ENCODE measurements at places on chromosomes 7 and 10. TPM values are rescaled to one million over a fixed set of nuclear protein-coding genes. Genes with fewer than 3 reads are reported as not detected.

- no peak for DNase-seq
Measured at GRCh38 chr7:28076423-28077200, 104.0 kb downstream of the JAZF1 start.

DNA sequence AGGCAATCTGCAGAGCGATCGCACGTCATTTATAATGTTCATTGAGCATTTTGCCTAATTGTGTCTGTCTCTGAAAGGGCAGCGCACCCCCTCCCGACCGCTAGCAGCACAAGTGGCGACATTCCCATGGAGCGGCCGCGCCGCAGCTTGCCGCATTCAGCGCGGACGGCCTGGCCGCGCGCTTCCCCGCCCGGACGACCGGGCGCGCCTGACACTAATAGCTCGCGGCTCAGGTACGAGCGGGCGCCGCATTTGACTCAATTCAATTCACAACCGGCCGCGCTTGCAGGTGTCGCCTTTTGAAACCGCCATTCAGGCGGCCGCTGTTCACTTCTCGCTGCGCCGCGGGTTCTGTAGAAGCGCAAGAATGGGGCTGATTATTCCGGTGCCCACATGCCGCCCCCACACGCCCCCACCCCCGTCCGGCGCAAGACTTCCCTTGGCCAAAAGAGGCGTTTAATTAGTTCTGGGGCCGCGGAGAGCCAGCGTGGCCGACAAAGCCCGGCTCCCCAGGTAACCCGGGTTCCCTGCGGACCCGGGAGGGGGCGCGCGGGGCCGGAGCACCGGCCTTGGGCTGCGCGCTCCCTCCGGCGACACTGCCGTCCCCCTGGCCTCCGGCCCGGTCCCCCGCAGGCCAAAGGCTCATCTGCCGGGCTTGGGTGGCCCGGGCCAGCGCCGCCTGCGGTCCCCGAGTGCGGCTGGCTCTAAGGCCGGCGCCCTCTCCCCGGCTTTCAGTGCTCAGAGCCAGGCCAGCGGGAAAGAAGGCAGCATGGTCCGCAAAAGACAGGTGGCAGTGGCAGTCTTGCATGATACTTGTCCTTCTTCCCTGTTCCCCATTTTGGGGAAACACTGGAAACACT is 18.7 kb upstream of the PTF1A start:
- peak; percentile 17 for DNase-seq

The ZNF503 gene
- total RNA-seq, result 0.87 TPM

GRCh38 chr7:118183428-118183785 is 557 bp upstream of the LSM8 start:
- peak; percentile 14 for DNase-seq

The MYH16 gene
- 0.22 TPM for total RNA-seq

- no peak for DNase-seq
Measured at GRCh38 chr7:91164506-91164905, 99.7 kb upstream of the FZD1 start.

The KIF11 gene
- total RNA-seq, result 10.5 TPM

DNA sequence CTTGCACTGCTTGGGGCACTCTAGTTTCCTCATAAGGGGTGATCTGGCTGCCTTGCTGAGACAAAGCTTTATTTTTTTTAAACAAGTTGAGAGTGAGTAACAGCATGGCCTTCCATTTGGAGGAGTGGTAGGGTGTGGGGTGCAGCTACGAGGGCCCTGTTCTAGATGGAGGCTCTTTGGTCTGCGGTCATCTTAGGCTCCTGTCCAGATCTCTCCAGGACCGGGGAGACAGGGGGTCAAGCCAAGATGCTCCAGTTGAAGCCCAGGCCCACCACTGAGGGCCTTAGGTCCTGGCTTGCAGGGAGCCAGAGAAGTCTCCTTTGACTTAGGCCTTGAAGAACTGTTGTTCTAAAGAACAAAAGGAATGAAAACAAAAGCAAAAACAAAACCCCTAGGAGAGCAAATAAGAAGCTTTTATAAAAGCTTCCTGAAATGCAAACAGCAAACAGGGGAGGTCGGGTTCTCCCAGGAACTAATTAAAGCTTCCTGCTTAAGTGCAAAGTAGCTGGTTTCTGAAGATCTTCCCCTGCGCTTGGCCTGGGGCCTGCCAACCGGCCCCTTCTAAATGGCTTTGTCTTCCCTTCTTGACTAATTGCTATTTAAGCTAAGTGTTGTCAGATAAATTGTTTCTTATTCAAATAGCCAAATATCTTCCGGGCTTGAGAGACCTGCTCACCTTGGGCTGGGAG is 259.2 kb downstream of the GLRX3 start:
- DNase-seq, result no peak

- no peak for DNase-seq
Measured at GRCh38 chr10:49131507-49132361, 2.1 kb downstream of the FAM170B start.

- no peak for DNase-seq
Measured at GRCh38 chr10:29878492-29878891, 180.9 kb downstream of the JCAD start.

DNA sequence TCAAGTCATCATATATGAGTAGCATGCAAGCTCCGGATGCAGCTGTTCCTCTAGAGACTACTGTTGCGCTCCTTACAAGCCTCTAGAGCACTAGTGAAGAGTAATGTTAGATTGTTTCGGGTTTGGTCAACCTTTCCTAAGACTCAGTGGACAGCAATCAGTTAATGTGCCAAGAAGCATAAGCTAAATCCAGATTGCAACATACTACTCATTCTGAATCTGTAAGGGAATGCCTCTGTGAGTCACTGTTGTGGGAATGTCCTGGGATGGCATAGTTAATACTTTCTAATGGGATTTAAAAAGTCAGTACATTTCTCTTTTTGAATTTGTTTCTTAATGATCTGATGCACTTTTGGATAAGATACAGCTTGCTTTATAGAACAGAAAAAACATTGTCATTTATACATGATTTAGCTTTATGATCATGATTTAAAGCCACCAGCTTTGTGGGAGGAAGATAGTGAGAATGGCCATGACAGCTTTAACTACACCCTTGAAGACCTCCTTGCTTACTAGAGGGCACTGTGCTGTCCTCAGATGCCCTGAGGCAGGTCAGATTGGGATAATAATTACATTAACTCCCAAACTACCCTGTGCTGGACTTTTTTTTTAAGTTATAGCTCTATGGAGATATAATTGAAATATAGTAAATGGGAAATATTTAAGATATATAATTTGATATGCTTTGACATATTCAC is 138.4 kb downstream of the SDK1 start:
- DNase-seq, result peak; percentile 84

- no peak for DNase-seq
Measured at GRCh38 chr7:13949445-13949844, 40.0 kb downstream of the ETV1 start.

The TAS2R60 gene
- total RNA-seq, result not detected

GRCh38 chr7:70416986-70417655 is 714.8 kb upstream of the GALNT17 start:
- DNase-seq, result no peak

The CPA2 gene
- total RNA-seq, result not detected

The SCIN gene
- not detected for total RNA-seq

- no peak for DNase-seq
Measured at GRCh38 chr10:58951746-58952145, 224.7 kb upstream of the PHYHIPL start.

DNA sequence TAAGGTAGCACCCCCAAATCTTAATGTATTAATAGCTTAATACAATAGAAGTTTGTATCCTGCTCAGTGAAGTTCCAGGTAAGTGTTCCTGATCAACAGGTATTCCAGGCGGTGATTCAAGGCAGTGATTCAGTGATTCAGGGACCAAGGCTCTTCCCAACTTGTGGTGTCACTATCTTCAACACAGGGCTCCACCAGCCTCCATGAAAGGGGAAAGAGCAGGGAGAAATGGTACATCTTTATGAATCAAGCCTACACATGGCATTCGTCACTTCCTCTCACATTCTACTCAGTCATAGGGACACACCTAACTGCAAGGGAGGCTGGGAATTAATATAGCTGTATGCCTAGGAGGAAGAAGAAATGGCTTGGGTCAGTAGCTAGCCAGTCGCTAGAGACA is 5.1 kb downstream of the GOLGA7B start:
- DNase-seq, result no peak

The GRM3 gene
- not detected for total RNA-seq

DNA sequence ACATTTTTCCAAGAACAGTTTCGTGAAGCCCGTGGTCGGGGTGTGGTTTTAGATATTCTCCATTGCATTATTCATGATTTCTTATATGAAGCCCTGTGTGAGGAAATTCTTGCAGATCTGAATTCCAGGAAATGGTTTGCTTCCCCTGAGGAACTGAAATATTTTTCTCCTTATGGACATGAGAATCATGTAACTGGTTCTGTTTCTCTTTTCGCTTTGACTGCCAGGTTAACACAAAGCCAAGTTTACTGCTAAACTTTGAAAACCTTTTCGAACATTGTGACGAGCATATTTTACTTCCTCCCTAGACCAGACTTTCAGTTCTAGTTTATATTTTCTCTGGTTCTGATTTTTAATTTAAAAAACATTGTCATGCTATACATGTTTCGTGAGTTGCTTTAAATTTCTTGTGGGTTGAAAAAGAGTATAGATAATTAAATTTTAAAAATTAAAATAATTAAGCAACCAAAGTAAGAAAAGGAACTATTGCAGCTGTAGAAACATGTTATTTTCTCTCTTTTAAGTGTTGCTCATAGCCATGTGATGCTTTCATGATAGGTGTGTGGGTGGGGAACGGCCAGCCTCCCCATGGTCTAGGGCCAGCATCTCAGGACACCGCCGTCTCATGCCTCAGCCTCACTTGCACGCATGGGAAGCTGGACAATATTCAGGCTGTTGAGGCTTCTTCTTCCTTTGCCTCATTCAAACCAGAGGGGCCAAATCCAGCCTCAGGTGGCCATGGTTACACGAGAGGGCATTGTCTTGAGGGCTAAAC is 97.1 kb downstream of the CREB5 start:
- no peak for DNase-seq

The HOXA10 gene
- under 0.01 TPM for total RNA-seq

The CALHM1 gene
- total RNA-seq, result not detected

- DNase-seq, result no peak
Measured at GRCh38 chr7:141567432-141567831, 16.2 kb downstream of the AGK start.

The MKI67 gene
- 8.5 TPM for total RNA-seq

- peak; percentile 19 for DNase-seq
Measured at GRCh38 chr10:62374862-62375710, 917 bp downstream of the ZNF365 start.

The MEPCE gene
- total RNA-seq, result 25.1 TPM

DNA sequence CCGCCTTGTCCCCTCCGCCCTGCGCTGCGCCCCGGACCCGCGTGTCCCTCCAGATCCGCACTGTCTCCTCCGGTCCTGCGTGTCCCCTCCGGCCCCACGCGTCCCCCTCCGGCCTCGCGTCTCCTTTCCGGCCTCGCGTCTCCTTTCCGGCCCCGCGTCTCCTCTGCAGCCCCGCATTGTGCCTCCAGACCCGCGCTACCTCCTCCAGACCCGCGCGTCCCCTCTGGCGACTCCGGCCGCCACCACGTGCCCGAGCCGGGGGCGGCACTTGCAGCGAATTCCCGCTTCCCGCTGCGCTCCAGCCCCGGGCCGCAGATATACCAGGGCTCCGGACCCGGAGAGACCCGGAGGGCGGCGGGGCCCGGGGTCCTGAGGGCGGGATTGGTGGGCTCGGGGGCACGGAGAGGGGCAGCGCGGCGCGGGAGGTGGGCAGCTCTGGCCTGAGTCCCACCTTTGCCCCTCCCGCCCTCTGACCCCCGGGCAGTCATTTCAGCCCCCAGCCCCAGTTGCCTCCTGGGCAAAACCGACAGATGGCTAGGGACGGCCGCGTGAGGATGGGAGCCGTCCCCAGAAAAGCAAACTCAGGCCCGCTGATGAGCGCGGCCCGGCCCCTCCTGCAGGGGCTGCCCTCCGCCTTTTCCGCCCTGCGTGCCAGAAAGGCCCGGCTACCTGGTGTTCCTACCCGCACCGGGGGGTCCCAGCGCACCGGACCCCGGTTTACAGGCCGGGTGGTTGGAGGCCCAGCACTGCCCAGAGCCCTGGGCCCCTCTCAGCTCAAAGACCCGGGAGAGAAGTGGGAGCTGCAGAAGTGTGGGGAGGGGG is 56.5 kb downstream of the RBM17 start:
- DNase-seq, result peak; percentile 45

DNA sequence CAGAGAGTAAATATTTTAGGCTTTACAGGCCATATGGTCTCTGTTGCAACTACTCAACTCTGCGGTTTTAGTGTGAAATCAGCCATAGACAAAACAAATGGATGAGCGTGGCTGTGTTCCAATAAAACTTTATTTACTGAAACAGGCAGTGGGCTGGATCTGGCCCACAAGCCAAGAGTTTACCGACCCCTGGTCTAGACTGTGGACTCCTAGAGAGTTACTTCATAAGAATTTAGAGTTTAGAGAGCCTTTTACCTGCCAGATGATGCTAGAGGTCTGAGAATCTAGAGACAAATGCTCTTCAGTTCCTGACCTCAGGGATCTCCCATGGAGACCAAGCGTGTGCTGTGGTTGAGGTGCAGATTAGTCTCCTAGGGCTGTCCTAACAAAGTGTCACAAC is 174.8 kb downstream of the PTEN start:
- DNase-seq, result no peak

GRCh38 chr7:65222655-65223054 is 151.0 kb upstream of the ZNF92 start:
- no peak for DNase-seq

DNA sequence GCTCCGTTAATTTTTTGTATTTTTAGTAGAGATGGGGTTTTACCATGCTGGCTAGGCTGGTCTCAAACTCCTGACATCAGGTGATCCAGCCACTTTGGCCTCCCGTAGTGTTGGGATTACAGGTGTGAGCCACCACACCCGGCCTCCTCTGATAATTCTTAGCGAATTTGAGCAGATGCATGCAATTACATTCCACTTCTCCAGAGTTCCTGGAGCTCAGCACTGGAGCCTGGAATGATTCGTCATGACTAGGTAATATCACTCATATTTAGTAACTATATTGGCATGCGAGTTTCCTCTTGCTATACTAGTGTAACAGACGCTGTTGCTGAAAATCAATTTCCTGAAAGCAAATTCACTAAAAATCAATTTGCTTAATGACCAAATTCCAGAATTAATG is 86.8 kb downstream of the MKX start:
- DNase-seq, result no peak

DNA sequence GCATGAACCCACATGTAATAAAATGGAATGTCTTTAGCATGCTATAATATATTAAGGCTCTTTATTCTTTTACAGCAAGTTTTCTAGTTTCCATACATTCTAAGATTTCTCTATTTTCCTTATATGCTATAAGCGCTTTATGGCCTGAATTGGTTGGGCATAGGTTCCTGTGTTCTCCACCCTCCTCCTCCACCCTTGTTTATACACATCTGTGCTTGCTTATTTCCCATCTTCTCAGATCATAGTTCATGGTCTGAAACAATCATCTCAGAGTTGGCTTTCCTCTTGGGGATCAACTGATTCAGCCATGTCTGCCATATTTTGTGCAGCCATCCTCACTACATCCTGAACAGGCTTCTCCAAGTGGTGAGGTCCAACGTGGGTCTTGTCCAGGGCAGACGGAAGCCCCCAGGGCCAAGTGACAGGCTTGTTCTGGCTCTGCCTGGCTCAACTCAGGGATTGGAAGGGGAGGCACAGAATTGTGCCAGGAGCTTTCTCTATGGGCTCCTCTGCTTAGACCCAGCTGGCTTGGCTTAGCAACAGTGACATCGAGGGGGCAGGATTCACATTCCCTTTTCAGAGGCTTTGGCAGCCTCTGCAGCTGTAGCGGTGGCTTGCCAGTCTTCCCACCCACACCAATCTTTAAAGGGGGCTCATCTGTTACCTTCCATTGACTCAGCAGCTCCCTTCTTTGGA is 327.3 kb downstream of the PTEN start:
- DNase-seq, result no peak
